ENCODE measurements at places on chromosomes 5 and 9. TPM values are rescaled to one million over a fixed set of nuclear protein-coding genes. Genes with fewer than 3 reads are reported as not detected.

GRCh38 chr5:172420235-172420939 is 33.9 kb downstream of the SH3PXD2B start:
- no peaks in the 10 kb centered on the region for H3K27me3 ChIP-seq
- no peak overlapping the region for H3K4me3 ChIP-seq
- no peaks in the 10 kb centered on the region for H3K4me1 ChIP-seq
- DNase-seq: peak; percentile 81
- H3K27ac ChIP-seq: no peak overlapping the region

- H3K27me3 ChIP-seq: no peaks in the 10 kb centered on the region
- DNase-seq: peak; percentile 95
- H3K4me3 ChIP-seq: no peak overlapping the region
Observed at GRCh38 chr5:132820162-132820754, 7.2 kb downstream of the SOWAHA start.

IL4 gene
- total RNA-seq: not detected

DNA sequence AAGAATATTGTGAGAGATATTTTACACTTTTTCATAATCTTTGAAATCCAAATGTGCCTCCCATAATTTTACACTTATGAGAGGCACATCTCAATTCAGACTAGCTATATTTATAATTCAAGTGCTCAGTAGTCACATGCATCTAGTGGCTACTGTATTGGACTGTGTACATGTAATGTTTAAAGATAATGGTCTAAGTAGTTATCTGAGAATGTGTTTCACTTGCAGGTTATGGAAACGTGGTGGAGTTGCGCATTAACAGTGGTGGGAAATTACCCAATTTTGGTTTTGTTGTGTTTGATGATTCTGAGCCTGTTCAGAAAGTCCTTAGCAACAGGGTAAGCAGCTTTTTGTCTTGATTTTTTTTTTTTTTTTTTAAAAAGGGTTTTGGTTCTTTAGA is 28.8 kb downstream of the G3BP1 start:
- H3K36me3 ChIP-seq: peaks cover 92% of the 10 kb centered on the region
- H3K27me3 ChIP-seq: no peaks in the 10 kb centered on the region
- no peak overlapping the region for H3K4me3 ChIP-seq
- no peak overlapping the region for H3K27ac ChIP-seq

OTP gene
- not detected for total RNA-seq

- DNase-seq: peak; percentile 87
- no peaks in the 10 kb centered on the region for H3K36me3 ChIP-seq
- H3K4me1 ChIP-seq: peaks cover 20% of the 10 kb centered on the region
- no peak overlapping the region for H3K4me3 ChIP-seq
- H3K27ac ChIP-seq: no peak overlapping the region
Observed at GRCh38 chr9:38088006-38088925, 19.2 kb upstream of the SHB start.

- H3K27me3 ChIP-seq: 0 out of 2 replicates have a peak, but pooled peaks cover 2% of the 10 kb centered on the region
- H3K36me3 ChIP-seq: no peaks in the 10 kb centered on the region
- H3K27ac ChIP-seq: no peak overlapping the region
- no peak for DNase-seq
Observed at GRCh38 chr5:68217528-68217927, 2.0 kb downstream of the PIK3R1 start.

- H3K4me1 ChIP-seq: no peaks in the 10 kb centered on the region
- H3K27ac ChIP-seq: no peak overlapping the region
- H3K36me3 ChIP-seq: no peaks in the 10 kb centered on the region
- peak overlapping the region; percentile 31 for H3K4me3 ChIP-seq
- H3K27me3 ChIP-seq: no peaks in the 10 kb centered on the region
Observed at GRCh38 chr5:165502893-165503691, 1997.7 kb downstream of the MAT2B start.

- H3K27me3 ChIP-seq: no peaks in the 10 kb centered on the region
- no peaks in the 10 kb centered on the region for H3K36me3 ChIP-seq
- H3K4me1 ChIP-seq: no peaks in the 10 kb centered on the region
- DNase-seq: no peak
- H3K27ac ChIP-seq: no peak overlapping the region
Observed at GRCh38 chr9:100466829-100467221, 6.1 kb upstream of the TMEFF1 start.

DNA sequence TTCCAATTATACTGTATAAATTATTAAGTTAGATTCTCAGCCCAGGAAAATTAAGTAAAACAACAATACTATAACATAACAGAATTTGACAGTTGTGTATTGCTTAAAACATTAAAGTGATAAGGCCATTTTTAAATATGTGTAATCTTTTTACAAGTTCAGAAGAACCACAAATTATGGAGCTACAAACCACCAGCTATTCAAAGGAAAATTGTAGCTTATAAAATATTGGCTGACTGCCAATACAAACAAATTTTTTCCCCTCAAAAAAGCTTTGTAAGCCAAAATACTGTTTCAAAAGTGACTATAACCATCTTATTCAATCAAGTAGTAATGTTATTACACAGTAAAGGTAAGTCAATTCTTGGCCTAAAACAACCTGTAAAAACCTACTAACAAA is 21.9 kb downstream of the STRBP start:
- peaks cover 21% of the 10 kb centered on the region for H3K4me1 ChIP-seq
- H3K4me3 ChIP-seq: no peak overlapping the region
- H3K27me3 ChIP-seq: no peaks in the 10 kb centered on the region
- 0 out of 2 replicates have a peak overlapping the region, but pooled peaks have one; percentile 0 for H3K27ac ChIP-seq
- H3K36me3 ChIP-seq: peaks cover 9% of the 10 kb centered on the region
- DNase-seq: no peak

RLN1 gene
- total RNA-seq: 0.37 TPM

DNA sequence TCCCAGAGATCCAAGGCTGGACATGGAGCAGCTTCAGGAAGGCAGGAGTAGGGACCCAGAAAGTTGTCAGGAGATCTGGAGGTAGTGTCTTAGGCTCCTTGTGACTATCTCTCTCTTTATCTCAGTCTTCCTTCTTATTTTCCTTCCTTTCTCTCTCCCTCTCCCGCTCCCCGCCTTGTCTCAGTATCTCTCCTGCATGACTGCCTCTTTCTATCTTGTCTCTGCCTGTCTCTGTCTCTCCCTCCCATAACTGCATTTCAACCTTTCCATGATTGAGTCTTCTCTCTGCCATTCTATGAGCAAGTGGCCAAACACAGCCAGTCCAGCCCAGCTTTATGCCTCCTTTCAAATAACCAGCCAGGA is 61.0 kb upstream of the NEK6 start:
- no peaks in the 10 kb centered on the region for H3K27me3 ChIP-seq
- no peaks in the 10 kb centered on the region for H3K36me3 ChIP-seq
- H3K4me1 ChIP-seq: peaks cover 46% of the 10 kb centered on the region
- peak overlapping the region; percentile 82 for H3K27ac ChIP-seq

DNA sequence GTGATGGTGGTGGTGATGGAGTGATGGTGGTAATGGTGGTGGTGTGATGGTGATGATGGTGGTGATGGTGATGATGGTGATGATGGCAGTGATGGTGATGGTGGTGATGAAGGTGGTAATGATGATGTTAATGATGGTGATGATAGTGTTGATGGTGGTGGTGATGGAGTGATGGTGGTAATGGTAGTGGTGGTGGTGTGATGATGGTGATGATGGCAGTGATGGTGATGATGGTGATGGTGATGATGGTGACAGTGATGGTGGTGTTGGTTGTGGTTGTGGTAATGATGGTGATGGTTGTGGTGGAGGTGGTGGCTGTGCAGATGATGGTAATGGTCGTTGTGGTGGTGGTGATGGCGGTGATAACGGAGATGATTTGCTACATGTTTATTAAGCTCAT is 7.3 kb downstream of the STKLD1 start:
- no peaks in the 10 kb centered on the region for H3K4me1 ChIP-seq
- H3K4me3 ChIP-seq: no peak overlapping the region
- peaks cover 2% of the 10 kb centered on the region for H3K27me3 ChIP-seq
- no peaks in the 10 kb centered on the region for H3K36me3 ChIP-seq
- H3K27ac ChIP-seq: no peak overlapping the region

DNA sequence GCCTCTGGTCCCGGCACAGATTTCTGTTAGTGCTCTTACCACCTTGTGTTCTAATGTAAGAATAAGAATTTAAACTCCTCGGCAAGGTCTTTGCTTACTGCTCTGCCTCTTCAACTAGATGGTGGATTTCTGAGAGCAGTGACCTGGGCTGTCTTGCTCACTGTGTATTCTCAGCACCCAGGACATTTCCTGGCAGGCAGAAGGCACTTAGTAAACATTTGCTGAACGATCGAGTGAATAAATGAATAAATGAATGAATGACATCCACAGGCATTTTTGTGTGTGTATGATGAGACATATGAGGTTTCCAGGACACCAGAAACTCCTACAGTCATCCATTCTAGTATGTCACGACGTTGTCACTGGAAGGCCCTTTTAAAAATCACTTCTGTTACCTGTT is 143.2 kb downstream of the BOD1 start:
- no peaks in the 10 kb centered on the region for H3K36me3 ChIP-seq
- no peaks in the 10 kb centered on the region for H3K27me3 ChIP-seq
- DNase-seq: no peak
- H3K4me1 ChIP-seq: no peaks in the 10 kb centered on the region

GRCh38 chr9:113454914-113455761 is 8.4 kb upstream of the RGS3 start:
- no peaks in the 10 kb centered on the region for H3K27me3 ChIP-seq
- H3K4me1 ChIP-seq: no peaks in the 10 kb centered on the region
- no peak for DNase-seq
- H3K36me3 ChIP-seq: no peaks in the 10 kb centered on the region
- no peak overlapping the region for H3K4me3 ChIP-seq

CCDC171 gene
- 3.1 TPM for total RNA-seq

GRCh38 chr5:91311697-91312501 is 71.2 kb downstream of the ARRDC3 start:
- H3K27ac ChIP-seq: no peak overlapping the region
- H3K36me3 ChIP-seq: no peaks in the 10 kb centered on the region
- no peak overlapping the region for H3K4me3 ChIP-seq
- DNase-seq: peak; percentile 43
- H3K27me3 ChIP-seq: no peaks in the 10 kb centered on the region
- H3K4me1 ChIP-seq: peaks cover 9% of the 10 kb centered on the region

ORM2 gene
- not detected for total RNA-seq

DNA sequence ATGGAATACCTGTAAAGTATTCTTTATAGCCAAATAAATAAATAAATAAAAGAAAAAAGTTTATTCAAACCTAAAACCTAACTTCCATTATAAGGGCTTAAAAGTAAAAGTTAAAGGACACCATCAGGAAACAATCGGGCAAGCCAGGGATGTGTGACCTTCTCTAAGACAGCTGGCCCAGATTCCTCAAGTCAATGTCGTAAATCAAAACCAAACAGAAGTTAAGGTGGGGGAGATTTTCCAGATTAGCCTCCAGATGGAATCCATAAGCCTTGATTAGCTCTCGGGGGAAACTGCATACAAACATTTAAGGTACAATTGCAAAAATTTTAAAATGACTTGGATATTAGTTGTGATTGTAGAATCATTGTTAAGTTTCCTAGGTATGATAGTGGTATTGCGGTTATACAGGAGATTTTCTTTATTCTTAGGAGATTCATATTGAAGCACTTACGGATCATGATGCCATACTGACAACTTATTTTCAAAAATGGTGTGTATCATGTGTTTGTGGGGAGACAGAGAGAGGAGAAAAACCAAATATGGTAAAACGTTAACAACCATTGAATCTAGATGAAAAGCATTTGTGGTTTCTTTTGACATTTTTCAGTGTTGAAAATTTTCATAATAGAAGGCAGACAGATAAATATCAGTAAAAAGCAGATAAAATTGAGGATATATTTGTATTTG is 21.5 kb upstream of the MGAT1 start:
- no peak for DNase-seq
- H3K27me3 ChIP-seq: no peaks in the 10 kb centered on the region
- no peaks in the 10 kb centered on the region for H3K4me1 ChIP-seq
- H3K36me3 ChIP-seq: no peaks in the 10 kb centered on the region

DNA sequence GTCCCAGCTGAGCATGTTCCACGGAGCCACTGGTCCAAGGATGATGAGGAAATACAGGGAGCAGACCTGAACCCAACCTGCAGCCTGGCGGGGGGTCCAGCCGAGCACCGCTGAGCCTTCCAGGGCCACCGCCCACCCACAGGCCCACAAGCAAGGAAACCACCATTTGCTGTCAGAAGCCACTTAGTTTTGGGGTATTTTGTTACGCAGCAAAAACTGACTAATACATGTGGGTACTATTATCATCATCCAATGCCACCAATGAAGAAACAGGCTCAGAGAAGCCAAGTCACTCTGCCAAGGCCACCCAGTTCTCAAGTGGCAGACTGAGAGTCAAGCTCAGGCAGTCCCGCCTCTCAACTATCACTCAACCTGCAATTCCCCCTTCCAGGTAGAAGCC is 48.0 kb upstream of the RXRA start:
- DNase-seq: no peak
- no peaks in the 10 kb centered on the region for H3K27me3 ChIP-seq
- no peak overlapping the region for H3K27ac ChIP-seq
- no peak overlapping the region for H3K4me3 ChIP-seq
- peaks cover 4% of the 10 kb centered on the region for H3K4me1 ChIP-seq

CERT1 gene
- 20.6 TPM for total RNA-seq

- H3K4me1 ChIP-seq: no peaks in the 10 kb centered on the region
- no peaks in the 10 kb centered on the region for H3K36me3 ChIP-seq
- no peak overlapping the region for H3K27ac ChIP-seq
- DNase-seq: no peak
Observed at GRCh38 chr5:35461530-35461929, 156.1 kb upstream of the SPEF2 start.

DNA sequence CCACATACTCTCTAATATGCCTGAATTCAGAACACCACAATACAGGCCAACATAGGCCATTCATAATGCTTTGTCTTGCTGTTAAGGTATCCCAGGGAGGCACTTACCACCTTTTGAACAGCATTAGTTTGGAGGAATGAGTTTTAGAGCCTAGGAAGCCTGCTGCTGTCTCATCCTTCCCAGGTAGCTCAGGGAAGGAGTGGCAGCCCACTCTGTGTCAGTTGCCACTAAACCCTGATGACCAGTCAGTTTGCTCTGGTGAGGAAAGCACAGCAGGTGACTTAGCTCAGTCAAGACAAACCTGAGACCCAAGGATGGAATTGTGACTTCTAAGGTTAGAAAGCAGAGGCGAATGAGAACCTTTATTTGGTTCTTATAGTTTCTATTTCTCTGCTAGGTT is 337.4 kb upstream of the ATP10B start:
- no peak for DNase-seq
- no peaks in the 10 kb centered on the region for H3K36me3 ChIP-seq
- H3K4me1 ChIP-seq: no peaks in the 10 kb centered on the region
- no peak overlapping the region for H3K4me3 ChIP-seq
- H3K27ac ChIP-seq: no peak overlapping the region
- H3K27me3 ChIP-seq: no peaks in the 10 kb centered on the region

Measured in Karpas-422 (cell line).